ENCODE measurements at places on chromosomes 16 and 17.

DNA sequence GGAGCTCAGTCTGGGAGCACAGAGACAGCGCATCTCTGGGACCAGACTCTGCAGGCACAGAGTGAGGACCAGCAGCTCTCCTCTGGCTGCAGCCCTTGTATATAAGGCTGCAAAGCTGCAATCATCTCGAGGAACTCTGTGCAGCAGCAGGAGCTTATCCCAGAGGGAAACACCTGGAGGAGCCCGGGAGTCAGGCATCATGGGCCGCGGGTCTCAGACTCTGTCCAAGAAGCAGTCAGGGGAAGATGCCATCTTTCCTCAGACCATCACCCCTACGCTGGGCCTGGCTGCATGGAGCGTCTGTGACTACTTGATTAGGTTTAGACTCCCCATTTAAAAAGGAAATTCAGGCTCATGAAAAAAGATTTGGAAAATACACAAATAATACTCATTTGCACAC lies 122.0 kb downstream of the IRF8 start:
- DNase-seq: no peak

GRCh38 chr16:52817696-52818095 lies 235.0 kb downstream of the CHD9NB start:
- no peak for DNase-seq

DNA sequence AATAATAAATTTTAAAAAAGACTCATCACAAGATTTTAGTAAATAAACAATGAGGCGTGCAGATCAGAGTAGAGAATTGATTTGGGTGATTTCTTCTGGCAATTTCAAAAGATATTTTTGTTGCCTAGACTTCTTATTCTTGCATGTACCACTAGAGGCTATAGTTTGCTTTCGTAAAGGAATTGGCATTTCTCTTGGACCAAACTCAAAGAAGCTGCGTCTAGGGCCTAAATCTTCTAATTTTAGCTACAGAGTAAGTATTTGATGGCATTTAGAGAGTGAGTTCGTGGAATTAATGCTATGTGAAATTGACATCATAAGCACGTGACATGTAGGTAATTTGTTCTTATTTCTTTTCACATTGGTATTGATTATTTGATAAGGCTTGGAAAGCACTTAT lies 24.4 kb upstream of the ABCC11 start:
- no peak for DNase-seq

- DNase-seq: no peak
Observed at GRCh38 chr16:89643769-89644300, 13.7 kb downstream of the CHMP1A start.

DNA sequence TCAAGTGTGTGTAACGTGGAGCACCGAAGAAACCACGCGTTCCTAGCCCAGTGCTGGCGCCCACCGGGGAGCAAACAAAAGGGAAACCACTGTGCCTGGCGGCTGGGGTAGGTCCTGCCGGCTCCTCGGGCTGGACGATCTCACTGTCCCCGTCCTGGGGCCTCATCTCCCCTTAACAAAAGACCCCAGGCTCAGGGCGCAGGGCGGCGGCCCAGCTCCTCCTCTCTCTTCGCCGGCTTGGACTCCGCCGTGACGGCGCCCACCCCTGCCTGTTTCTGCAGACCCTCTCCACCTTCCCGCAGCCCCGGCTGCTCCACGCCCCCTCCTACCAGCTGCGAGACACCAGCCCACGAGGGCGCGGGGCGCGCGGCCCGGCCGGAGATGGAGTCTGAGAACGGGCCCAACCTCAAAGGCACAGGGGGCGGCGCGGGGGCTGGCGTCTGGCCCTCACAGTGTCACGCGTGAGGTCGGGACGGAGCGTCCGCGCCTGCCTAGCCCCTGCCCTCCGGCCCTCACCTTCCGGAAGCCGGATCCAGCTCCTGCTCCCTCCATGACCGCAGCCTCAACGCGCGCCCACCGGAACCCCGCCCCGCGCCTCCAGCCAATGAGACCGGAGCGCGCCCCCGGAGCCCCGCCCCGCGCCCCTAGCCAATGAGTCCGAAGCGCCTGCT lies at the start of gene CENPX:
CENPX (minus strand) TSS at position 569 of the 671 bp plus-strand sequence; CDS start at position 552, 17 bp downstream.
- no peak for DNase-seq

- DNase-seq: no peak
Observed at GRCh38 chr17:8341456-8341855, 1.8 kb downstream of the ODF4 start.

DNA sequence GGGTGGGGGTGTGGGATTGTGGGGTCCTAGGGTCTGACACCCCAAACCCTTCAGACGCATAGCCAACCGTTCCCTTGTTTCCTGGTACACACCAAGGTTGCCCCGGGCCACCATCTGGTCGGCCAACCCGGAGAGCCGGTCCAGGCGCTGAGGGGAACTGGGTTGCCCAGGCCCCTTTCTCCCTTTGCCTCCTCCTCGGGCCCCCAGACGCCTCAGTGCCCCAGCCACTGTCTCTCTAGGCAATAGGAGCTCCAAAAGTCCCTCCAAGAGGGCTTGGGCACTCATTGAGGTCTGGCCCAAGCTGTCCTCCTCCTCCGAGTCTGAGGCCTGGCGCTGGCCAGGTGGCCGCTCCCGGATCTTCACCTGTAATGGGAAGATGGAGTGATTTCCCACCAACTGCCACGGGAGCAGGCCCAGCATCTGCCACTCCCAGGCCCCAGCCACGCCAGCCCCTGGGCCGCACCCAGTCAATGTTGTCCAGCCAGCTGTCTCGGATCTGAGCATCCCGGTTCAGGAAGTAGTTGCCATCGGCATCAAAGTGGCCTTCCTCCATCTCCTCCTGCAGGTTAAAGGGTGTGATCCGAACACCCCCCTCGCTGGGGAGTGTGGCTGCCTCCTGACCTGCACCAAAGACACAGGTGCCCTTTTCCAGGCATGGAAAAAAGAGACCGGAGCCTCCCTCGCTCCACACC lies 1.5 kb downstream of the CD2BP2 start:
- no peak for DNase-seq

GRCh38 chr17:21240369-21241055 lies 12.7 kb downstream of the NATD1 start:
- no peak for DNase-seq

DNA sequence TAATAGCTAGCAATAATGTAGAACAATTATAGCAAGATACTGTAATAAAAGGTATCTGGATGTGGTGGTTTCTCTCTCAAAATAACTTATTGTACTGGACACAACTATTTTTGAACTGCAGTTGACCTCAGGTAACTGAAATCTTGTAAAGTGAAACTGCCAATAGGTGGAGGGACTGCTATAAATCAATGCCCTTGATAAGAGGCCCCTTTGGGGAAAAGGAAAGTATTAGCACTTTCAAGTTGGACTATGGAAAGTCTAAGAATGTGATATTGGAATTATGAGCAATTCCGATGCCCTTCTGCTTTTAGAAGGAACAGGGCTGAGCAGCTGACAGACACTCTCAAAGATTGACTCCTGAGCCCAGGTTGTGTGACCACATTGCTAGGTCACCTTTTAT lies 44.5 kb upstream of the ARHGAP44 start:
- DNase-seq: no peak

DNA sequence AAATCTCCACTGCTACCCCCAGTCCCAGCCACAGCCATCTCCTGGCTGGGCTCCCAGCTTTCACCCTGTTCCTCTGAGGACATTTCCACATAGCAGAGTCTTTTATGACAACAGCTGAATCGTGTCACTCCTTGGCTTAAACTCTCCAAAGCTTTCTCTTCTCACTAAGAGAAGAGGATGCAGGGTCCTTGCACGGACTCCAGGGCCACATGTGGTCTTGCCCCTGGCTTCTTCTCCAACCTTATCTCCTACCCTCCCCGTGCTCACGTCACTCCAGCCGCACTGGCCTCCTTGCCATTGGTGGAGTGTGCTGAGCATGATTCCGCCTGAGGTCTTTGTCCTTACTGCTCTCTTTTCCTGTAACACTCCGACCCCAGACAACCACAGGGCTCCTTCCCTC lies 39.9 kb upstream of the CCDC182 start:
- DNase-seq: no peak

DNA sequence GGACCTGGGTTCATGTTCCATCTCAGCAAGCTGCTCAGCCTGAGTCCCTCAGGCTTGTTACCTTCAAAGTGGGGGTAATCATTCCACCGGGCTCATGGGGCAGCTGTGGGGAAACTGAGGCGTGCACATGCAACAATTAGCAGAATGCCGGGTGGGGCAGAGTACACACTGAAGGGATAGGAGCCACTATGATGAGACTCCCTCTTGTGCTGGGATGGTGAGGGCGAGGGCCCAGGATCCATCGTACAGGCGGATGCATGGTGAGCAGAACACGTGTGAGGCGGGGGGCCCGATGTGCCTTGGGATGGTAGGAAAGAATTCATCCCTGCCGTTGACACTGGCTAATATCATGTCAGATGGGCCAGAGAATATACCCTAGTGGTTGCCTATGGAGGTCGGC lies 25.5 kb upstream of the MAP3K14 start:
- no peak for DNase-seq

DNA sequence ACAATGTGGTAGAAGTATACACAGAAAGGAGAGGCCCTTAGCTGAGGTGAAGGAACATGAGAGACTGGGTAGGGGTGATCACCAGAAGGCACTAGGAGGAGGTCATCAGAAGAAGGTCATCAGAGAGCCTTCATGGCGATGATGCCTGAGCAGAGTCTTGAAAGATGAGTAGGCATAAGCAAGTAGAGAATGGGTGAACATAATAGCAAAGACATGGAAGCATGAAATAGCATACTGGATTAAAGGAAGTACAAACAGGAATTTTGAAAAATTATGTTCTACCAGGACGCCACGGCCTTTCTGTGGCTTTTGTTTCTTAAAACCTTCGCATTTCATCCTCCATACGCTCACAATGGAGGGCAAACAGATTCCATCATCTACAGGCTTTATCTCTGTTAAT lies 2.9 kb downstream of the IKZF3 start:
- DNase-seq: no peak

DNA sequence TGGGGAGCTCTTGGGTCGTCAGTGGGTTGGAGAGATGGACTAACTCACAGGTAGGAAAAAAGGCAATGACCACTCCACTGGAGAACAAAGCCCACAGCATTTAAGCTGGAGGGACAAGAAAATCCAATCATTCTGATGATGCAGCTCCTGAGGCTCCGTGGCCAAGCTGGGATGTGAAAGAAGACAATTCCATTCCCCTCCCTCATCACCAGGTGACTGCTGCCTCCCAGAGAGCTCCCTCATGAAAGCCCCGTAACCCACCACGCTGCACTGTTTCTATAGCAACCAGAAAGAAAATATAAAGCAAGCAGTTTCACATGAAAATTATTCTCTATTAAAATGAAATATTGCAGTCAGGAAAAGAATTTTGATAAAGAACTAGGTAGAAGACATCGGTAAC lies 15.2 kb downstream of the ANKRD11 start:
- no peak for DNase-seq

DNA sequence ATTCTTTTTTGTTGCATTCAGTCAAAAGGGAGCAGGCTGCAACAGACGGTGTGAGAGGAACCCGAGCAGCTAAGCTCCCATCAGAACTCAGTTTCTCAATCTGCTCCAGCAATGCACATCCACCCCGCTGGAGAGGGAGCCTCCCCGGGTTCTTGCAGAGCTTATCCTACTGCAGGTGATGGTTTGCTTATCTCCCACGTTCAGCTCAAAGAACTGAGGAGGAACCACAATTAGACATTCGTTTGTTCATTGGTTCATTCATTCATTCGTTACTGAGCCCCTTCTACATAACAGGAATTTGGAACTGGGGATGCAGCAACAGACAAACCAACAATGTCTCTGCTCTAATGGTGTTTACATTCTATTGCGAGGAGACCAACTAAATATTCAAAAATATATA lies 22.2 kb upstream of the ALOX15 start:
- no peak for DNase-seq

GRCh38 chr16:3180445-3180878 lies 7.5 kb upstream of the OR1F1 start:
- DNase-seq: no peak

GRCh38 chr16:65068151-65068740 lies 53.6 kb downstream of the CDH11 start:
- no peak for DNase-seq
